ENCODE measurements at places on chromosomes 13 and 19.

- peak; percentile 80 for DNase-seq
These were observed 808 bp downstream of the DNMT1 start for GRCh38 chr19:10193790-10194499.

- DNase-seq: no peak
These were observed 13.1 kb downstream of the ERICH6B start for GRCh38 chr13:45602183-45603170.

- no peak for DNase-seq
These were observed 51.6 kb downstream of the SACS start for GRCh38 chr13:23381866-23382265.

- no peak for DNase-seq
These were observed 16.9 kb downstream of the NALCN start for GRCh38 chr13:101399365-101399764.

DNA sequence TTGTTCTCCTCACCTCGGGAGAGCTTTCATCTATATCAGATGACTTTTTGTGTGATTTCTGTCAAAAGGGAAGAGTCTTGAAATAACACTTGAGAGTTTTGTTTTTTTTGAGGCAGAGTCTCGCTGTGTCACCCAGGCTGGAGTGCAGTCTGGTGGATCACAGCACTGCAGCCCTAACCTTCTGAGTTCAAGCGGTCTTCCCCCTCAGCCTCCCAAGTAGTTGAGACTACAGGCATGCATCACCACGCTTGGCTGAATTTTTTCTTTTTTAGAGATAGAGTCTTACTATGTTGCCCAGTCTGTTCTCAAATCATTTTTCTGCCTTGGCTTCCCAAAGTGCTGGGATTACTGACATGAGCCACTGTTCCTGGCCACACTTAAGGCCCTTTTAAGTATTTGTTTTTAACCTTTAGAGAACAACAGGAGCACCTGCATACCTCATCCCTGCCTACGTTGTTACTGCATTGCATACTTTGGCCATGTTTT is 11.4 kb downstream of the NDFIP2 start:
- no peak for DNase-seq

- no peak for DNase-seq
These were observed 10.4 kb downstream of the IGFLR1 start for GRCh38 chr19:35731779-35732405.

DNA sequence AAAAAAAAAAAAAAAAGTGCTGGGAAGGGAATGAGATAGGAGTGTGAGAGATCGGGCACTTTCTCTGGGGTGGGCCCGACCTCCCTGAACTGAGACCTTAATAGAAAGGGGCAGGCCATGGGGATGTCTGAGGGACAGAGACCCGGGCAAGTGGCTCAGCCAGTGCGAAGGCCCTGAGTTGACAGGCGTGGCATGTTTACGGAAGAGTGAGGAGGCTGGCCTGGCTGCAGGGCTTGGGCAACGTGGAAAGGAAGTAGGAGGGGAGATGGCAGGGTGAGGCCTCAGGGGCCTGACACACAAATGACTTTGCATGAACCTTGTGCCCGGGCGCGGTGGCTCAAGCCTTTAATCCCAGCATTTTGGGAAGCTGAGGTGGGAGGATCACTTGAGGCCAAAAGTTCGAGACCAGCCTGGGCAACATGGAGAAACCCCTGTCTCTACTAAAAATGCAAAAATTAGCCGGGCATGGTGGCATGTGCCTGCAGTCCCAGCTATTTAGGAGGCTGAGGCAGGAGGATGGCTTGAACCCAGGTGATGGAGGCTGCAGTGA is 13.9 kb downstream of the FCHO1 start:
- no peak for DNase-seq
